ENCODE measurements at places on chromosomes 7 and 10. TPM values are rescaled to one million over a fixed set of nuclear protein-coding genes. Genes with fewer than 3 reads are reported as not detected.

DNA sequence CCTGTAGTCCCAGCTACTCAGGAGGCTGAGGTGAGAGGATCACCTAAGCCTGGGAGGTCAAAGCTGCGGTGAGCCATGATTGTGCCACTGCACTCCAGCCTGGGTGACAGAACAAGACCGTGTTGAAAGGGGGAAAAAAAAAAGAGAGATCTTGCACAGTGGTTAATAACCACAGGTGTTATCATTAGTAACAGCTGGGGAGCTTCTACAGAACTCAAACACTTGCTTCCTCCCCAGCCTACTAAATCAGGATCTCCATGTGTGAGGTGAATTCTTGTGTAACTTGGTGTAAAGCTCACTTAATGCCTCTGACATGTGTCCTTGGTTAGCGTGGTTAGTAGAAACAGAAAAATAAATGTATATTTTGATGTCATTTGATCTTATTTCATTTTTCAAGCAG, 43.9 kb upstream of the BMS1 start:
- DNase-seq = no peak

ACHE gene
- total RNA-seq = not detected

DNA sequence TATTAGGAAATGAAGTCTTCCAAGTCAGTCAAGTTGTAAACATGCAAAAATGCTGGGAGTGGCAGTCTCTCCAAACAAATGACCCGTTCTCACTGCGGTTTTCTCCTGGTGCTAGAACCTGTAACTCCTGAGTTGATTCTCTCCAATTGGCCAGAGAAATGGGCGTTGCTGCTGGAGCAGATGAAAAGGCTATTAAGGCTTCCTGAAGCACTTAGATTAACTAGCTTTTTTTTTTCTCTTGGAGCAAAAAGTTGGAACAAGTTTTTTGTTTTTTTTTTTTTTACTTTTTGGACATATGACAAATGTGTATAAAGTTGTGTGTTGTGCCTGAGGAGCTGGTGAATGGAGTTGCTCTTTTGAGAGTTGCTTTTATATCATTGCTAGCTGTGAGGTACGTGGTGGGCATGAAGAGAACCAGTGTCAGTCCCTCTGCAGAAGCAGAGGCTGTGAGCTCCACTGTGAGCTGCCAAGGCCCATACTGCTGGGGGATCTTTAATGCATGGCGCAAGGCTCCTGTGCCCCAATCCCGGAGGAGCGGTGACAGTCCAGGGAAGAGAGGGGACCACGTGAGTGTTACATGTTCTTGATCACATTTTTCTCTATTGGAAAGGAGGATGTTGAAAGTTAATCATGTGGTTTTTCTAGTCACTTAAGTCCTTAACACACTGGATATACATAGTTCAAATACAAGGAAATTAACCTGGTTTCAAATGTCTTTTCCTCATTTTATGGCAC, 393.6 kb upstream of the GALNT17 start:
- peak; percentile 49 for DNase-seq

GRCh38 chr7:47404010-47404409, 177.9 kb downstream of the TNS3 start:
- DNase-seq = peak; percentile 53

ACTL6B gene
- not detected for total RNA-seq

- DNase-seq = no peak
Measured at GRCh38 chr7:134695321-134695860, 48.7 kb downstream of the BPGM start.

SLC29A4 gene
- total RNA-seq = 2.5 TPM

- peak; percentile 99 for DNase-seq
Measured at GRCh38 chr10:58435297-58435985, 50.2 kb downstream of the TFAM start.

Measured in IMR-90 (cell line).